ENCODE measurements at places on chromosomes 6 and 20. TPM values are rescaled to one million over a fixed set of nuclear protein-coding genes. Genes with fewer than 3 reads are reported as not detected.

Gene GLP1R
- 11.6 TPM for total RNA-seq

Gene ZDHHC14
- 10.0 TPM for total RNA-seq

GRCh38 chr6:68958327-68958726, 323.2 kb downstream of the ADGRB3 start:
- no peak for DNase-seq

GRCh38 chr6:10555625-10556309, 34.6 kb downstream of the GCNT2 start:
- DNase-seq, result peak; percentile 81

Gene RAB44
- 0.07 TPM for total RNA-seq

GRCh38 chr6:32047855-32048766, 9.9 kb downstream of the CYP21A2 start:
- DNase-seq, result peak; percentile 83

DNA sequence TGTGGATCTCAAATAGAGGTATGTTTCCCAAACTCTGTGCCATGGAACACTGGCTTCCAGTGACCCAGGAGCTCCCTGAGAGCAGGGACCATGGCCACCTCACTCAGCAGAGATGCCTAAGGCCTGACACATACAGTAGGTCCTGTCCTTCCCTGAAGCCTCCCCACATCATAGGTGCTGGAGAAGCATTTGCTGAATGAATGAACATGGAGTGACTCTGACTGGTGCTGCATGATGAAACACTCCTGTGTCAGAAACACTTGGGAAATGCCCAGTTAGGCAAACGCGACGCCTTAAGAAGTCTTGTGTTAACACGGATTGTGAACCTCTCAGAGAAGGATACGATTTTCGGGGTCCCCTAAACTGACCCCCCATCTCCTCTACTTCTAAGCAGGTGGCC, 14.3 kb downstream of the SLA2 start:
- DNase-seq, result no peak

DNA sequence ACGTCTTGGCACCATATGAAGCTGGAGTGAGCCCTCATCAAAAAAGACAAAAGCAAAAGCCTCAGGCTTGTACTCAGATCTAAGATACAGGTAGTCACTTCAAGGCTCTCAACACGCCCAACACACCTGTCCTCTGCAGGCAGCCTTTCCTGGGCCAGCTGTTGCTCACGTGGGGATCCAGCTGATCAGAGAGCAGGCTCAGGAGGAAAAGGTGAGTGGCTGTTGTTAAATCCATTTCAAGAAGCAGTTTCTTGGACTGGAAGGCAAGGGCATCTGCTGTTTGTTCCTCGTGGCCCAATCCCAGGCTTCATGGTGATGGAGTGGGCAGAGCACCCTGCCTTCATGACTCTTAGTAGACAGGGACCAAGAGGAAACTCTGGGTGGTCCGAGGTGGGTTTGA, 39.6 kb downstream of the ELMO2 start:
- DNase-seq, result no peak

Gene LTB
- 0.40 TPM for total RNA-seq

DNA sequence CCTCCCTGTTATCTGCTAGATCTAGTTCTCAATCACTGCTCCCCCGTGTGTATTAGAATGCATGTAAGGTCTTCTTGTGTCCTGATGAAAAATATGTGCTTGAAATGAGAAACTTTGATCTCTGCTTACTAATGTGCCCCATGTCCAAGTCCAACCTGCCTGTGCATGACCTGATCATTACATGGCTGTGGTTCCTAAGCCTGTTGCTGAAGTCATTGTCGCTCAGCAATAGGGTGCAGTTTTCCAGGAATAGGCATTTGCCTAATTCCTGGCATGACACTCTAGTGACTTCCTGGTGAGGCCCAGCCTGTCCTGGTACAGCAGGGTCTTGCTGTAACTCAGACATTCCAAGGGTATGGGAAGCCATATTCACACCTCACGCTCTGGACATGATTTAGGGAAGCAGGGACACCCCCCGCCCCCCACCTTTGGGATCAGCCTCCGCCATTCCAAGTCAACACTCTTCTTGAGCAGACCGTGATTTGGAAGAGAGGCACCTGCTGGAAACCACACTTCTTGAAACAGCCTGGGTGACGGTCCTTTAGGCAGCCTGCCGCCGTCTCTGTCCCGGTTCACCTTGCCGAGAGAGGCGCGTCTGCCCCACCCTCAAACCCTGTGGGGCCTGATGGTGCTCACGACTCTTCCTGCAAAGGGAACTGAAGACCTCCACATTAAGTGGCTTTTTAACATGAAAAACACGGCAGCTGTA, 73.4 kb downstream of the PTPN1 start:
- peak; percentile 20 for DNase-seq

DNA sequence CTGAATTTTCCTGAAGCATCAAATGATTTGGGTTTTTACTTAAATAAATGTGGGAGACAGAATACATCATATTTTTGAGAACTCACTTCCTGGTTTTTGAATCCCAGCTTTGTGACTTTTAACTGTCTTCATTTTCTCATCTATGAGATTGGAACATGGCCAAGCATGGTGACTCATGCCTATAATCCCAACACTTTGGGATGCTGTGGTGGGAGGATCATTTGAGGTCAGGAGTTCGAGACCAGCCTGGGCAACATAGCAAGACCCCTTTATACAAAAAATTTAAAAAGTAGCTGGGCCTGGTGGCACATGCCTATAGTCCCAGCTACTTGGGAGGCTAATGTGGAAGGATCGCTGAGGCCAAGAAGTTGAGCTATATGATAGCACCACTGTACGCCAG, 122.3 kb downstream of the QKI start:
- no peak for DNase-seq

Gene BTN1A1
- not detected for total RNA-seq

GRCh38 chr6:291697-292505, at the start of gene DUSP22:
DUSP22 (plus strand) TSS chr6:292487; CDS start chr6:292540, 53 bp downstream.
- DNase-seq, result peak; percentile 94

DNA sequence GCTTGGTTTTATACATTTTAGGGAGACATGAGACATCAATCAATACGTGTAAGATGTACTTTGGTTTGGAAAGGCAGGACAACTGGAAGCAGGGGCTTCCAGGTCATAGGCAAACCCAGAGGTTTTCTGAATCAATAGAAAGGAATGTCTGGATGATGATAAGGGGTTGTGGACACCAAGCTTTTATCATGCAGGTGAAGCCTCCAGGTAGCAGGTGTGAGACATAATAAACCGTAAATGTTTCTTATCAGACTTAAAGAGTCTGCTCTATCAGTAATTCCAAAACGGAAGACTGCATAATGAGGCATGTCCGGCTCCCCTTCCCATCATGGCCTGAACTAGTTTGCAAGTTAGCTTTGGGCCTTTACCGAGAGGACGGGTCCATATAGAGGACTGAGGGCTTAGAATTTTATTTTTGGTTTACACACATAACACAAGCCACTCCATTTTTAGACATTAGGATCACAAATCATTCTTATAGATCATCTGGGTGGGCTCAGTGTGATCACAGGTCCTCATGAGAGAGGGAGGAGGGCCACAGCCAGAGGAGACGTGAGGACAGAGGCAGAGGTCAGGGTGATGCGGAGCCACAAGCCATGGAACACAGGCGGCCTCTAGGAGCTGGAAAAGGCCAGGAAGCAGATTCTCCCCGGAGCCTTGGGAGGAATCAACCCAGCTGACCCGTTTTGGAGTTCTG, 10.7 kb upstream of the SERPINB9 start:
- no peak for DNase-seq

DNA sequence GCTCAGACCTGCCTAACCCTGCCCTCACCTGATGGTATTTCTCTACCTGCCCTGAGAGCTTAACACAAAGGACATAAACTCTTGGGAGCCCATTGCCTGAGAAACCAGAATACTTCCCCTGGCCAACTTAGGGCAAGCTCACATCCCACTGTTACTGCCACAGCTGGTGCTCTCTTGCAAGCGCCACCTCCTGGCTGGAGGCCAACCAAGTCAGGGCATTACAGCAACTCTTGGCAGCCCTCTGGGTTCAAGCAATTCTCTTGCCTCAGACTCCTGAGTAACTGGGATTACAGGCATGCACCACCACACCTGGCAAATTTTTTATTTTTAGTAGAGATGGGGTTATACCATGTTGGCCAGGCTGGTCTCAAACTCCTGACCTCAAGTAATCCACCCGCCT, 70.1 kb downstream of the HECA start:
- DNase-seq, result no peak

Gene COL21A1
- total RNA-seq, result 23.2 TPM

- no peak for DNase-seq
These were observed 1225.5 kb upstream of the CITED2 start for GRCh38 chr6:140599916-140600315.

Gene COL20A1
- not detected for total RNA-seq

DNA sequence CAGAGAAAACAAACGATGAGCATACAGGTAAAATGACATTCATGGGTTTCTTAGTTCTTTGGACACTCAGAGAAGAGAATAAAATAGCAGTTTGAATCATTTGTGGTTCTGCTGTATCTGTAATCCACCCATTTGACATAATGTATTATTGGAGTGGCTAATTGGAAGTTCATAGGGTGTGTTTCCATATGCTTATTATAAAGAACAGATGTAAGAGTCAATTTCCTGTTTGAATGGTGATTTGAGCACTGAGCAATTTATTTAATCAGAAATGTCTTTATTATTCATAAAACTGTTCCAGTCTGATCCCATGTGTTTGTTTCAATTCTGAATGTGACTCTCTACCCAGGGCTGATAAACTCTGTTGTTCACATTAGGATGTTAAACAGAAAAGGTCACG, 939.1 kb downstream of the KIF16B start:
- DNase-seq, result no peak

GRCh38 chr6:151147118-151147832, 92.5 kb upstream of the AKAP12 start:
- DNase-seq, result peak; percentile 56

Gene C20orf144
- total RNA-seq, result not detected

- no peak for DNase-seq
These were observed 468.0 kb downstream of the EPM2A start for GRCh38 chr6:145267076-145267867.

DNA sequence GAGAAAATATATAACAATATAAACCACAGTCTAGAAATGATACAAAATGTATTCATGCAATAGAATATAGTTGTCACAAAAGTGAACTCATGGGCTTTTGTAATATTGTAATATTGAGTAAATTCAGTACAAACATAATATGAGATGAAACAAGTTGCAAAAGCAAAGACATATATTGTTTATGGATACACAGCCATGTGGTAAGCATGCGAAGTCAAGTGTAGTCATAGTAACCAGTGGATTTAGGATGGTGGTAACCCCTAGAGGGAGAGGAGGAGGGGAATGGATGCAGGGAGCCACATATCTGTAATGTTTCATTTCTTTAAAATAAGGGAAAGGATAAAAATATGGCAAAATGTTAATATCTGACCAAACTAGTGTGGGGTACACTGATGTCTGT, 47.3 kb downstream of the ARMC2 start:
- DNase-seq, result no peak

All from left ventricle myocardium superior (tissue), 1 donor.